ENCODE measurements at places on chromosomes 3 and 15.

GRCh38 chr3:2595486-2595885 lies 496.8 kb downstream of the CNTN4 start:
- DNase-seq, result no peak

GRCh38 chr15:37616215-37616614 lies 318.2 kb upstream of the TMCO5A start:
- DNase-seq, result no peak

DNA sequence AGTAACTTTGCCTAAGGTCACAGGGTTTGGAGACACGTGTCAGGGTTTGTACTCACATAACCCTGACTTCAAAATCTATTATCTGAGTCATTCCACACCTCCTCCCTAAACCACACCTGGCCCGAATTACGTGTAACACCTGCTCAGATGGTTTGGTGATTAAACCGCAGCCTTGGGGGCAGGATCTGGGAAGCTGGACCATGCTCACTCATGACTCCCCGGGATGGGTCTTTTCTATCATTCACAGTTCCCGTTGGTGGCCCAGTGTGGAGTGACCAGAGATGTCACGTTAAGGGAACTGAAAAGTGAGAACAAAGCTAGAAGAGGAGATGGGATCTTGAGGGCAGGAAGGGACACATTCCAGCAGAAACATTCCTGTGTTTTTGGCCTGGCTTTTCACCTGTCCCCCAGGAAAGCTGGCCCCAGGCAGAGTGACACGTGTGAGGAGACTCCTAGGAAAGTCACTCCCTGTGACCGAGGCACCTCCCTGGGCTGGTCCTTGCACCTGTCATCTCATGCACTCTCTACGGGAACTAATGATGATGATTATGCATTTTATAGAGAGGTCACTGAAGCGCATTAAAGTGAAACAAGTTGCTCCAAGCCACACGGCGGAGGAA lies 75.4 kb upstream of the POMGNT2 start:
- DNase-seq, result no peak

- no peak for DNase-seq
Observed at GRCh38 chr15:25695875-25696760, 167.0 kb downstream of the ATP10A start.

- DNase-seq, result peak; percentile 46
Observed at GRCh38 chr15:88918738-88919137, 5.6 kb upstream of the MFGE8 start.

- no peak for DNase-seq
Observed at GRCh38 chr15:39299486-39300267, 281.2 kb upstream of the THBS1 start.

- DNase-seq, result no peak
Observed at GRCh38 chr3:12991861-12992281, 81.4 kb downstream of the IQSEC1 start.

GRCh38 chr15:38862099-38862498 lies 297.5 kb upstream of the RASGRP1 start:
- no peak for DNase-seq

DNA sequence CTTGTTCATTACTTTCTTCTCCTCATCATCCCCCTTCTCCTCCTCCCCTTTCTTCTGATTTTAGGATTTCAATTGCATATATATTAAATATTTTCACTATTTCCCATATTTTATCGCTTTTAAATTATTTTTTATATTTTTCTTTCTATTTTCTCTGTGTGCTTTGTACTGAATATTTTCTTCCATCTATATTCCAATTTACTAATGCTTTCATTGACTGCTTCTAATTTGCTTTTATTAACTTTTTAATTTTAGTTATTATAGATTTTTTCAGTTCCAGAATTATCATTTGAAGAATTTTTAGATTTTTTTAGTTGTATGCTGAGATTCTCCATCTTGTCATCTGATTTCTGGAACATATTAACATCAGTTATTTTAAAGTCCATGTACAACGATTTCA lies 83.2 kb upstream of the ST3GAL6 start:
- DNase-seq, result no peak

- DNase-seq, result no peak
Observed at GRCh38 chr15:49620199-49620598, 419 bp downstream of the FAM227B start.

DNA sequence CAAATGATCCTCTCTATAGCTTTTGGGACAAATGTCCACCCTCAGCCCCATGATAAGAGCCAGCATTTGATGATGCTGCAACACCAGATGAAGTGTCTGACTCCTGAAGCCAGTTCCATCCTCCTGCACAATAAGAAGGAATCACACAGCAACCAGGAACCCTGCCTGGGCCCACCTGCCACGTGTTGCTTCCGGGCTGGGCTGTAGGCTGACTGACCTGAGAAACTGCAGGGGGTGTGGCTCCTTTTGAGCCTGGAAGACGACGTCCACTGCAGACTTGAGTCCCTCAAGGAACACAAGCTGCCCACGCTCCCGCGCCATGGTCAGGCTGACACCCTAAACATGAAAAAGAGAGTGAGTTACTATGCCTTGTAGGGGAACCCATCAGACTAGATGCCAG lies 9.4 kb downstream of the ELP6 start:
- DNase-seq, result no peak

DNA sequence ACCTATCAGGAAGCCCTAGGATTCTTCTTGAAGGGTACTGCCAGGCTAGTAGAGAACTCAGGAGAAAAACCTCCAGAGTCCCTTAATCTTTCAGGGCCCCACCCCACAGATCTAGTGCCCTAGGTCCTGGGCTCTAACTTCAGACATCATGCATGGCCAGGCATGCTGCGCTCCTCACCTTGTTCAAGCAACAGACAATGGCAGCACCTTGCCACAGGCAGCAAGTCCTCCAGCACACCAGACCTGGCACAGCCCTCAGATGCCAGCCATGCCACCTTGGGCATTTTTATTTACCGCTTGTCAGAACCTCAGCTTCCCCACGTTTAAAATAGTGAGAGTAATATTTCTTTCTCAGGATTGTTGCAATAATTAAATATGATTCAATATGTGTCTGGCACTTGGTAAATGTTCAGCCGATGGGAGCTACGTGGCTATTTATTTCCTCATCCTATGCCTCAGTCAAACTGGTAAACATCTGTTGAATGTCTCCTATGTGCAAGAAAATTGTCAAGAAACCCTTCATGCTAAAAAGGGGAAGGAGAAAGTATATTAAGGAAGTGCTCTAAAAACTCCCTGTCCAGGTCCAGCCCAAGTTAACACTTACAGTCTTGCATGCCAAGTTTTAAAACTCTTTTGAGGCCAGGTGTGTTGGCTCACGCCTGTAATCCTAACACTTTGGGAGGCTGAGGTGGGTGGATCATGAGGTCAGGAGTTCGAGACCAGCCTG lies 14.5 kb upstream of the CCR1 start:
- no peak for DNase-seq

DNA sequence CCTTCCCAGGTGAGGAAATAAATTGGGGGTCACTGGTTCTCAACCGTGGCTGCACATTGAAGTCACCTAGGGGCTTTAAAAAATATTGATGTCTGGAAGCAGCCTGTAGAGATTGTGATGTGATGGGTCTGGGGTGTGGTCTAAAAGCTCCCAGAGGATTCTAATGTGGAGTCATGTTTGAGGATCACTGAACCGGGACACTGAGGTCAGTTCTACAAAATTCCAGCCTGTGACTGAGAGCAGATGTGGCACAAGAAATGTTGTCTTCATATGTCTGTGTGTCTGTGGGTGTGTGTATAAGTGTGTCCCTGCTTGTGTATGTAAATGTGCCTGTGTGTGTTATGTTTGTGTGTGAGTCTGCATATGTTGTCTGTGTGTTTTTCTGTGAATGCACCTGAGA lies 79.9 kb downstream of the TLE3 start:
- DNase-seq, result no peak

GRCh38 chr15:73539212-73540128 lies 93.7 kb downstream of the NPTN start:
- DNase-seq, result no peak

DNA sequence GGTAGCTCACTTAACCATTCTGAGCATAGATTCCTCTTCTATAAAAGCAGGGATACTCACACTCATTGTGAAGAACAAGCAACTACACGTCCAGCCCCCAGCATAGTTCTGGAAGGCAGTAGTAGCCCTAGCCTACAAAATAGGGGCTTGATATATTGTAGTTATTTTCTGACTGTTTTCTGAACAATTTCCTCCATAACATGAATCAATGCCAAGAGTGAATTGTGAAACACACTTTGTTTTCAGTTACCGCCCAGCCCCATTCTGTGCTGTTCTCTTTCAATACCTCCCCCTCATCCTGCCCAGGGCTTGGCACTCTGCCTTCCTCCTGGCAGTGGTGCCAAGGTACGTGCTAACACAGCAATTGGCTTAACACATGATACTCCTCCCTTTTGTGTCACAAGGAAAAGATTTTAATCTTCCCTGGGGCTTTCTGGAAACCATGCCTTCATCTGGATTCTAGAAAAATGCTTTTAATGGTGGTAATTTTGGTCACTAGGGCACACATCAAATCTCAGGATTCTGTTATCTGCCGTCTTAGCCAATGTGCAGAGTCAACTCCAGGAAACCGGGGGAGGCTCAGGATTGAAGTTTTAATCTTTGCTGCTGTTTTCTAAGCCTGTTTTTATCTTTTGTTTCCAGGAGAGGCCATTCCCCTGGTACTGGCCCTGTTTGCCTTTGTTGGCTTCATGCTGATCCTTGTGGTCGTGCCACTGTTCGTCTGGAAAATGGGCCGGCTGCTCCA lies 37.2 kb downstream of the IL20RB start:
- DNase-seq, result no peak

GRCh38 chr3:164451072-164451910 lies 627.0 kb downstream of the SI start:
- no peak for DNase-seq

- no peak for DNase-seq
Observed at GRCh38 chr3:136937851-136938250, 19.9 kb upstream of the IL20RB start.
